GM23248 (cell line): ENCODE measurements at places on chromosomes 2 and 18.

GRCh38 chr18:34660572-34660971 is 49.5 kb upstream of the DTNA start:
- no peak for DNase-seq

- no peak for DNase-seq
Observed at GRCh38 chr2:88091943-88092342, 24.3 kb downstream of the SMYD1 start.

DNA sequence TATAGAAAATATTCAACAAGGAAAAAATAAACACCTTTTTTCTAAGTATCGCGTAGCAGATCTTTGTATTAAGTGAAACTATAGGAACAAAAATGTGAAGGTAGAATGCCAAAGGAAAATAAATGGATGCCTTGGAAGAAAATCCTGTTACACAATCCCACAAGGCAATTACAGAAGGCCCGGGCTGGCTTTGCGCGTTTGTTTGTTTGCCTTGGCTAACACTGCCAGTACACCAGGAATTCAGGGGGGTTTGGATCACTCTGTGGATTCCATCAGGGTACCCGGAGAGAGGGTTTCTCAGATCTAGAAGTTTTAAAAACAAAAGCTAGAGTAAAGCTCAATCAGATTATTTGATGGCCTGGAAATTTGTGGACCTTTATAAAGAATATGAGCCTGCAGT is 478.3 kb downstream of the FBXO15 start:
- no peak for DNase-seq

- DNase-seq: no peak
Observed at GRCh38 chr18:79465392-79465991, 69.8 kb downstream of the NFATC1 start.

DNA sequence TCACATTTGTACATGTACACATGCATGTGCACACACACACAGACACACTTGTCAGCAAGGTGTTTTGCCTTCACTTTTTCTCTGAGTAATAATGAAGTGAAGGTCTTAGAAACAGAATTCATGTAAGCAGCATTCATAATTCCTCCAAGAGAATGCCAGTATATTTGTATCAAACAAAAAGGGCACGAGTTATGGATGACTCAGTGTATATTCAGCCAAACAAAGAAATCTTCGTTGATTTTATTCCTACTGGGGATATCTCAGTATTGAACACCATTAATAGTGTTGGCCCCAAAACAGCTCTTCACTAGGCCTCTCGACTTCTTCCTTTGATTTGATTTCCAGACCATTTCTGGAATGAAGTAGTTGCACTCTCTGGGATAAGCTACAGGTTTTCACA is 125.3 kb downstream of the PIK3C3 start:
- peak; percentile 24 for DNase-seq

GRCh38 chr2:201579536-201579935 is 63.8 kb downstream of the TMEM237 start:
- no peak for DNase-seq

DNA sequence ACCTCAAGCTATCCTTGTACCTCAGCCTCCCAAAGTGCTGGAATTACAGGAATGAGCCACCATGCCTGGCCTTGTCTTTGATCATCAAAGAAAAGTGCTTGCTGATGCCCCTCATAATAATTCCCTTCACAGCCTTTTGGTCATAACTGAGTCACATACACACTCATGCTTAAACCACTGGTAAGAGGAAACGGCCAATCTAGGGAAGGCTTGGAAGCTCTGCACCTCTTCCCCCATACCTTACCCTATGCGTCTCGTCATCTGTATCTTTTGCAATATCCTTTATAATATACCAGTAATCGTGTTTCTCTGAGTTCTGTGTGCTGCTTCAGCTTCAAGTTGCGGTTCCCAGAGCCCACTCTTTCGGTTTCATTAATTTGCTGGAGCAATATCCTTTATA is 4.8 kb upstream of the RNF138 start:
- peak; percentile 89 for DNase-seq

- DNase-seq: peak; percentile 64
Observed at GRCh38 chr2:9944330-9944758, 7.1 kb upstream of the GRHL1 start.

DNA sequence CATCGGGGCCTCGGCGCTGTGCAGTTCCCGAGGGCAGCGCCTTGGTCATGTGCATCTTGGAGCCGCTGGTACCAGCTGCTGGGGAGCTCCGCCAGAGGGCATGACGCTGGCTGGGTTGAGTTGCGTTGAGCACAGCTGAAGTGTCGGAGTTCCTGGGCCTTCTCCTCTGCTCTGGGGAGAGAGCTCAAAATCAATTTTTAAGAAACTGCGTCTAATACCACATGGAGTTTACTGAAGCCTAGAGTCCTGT is 48.7 kb downstream of the GREB1 start:
- DNase-seq: no peak

DNA sequence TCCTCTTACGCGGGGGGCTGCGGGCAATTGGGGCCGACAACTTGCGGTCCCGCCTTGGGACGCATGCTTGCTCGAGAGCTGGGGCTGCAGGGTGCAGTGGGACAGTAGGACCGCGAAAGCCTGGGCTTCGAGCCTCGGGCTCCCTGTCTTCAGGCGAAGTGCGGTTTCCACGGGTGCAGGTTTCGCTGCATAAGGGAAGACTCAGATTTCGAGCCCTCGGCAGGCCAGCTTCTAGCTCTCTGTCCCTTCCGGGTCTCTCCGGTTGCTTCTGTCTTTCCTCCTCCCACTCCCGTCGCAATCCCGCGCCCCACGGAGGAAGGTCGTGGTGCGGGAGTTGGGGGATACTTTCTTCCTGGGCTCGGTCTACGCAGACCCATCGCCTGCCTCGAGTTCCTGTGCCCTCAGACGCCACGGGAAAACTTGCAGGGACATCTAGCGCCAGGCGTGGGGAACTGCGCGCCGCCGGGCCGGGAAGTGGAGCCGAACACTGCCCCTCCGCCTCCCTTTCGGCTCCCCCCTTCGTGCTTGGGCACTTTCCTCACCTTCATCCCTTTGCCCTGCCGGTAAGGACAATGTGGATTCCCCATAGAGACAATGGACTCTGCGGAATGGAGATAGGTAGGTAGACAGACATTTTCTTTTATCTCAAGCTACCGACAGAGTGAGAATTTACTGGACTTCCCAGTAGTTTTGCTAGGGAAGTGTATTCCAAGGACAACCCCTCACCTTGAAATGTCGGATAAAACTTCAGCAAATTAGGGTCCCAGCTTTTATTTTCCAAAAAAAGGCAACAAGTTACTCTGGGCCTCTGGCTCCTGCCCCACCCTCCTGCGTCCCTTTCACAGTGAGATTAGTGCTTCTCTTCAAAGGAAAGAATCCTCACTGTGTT is 4.2 kb upstream of the HOXD13 start:
- peak; percentile 85 for DNase-seq

DNA sequence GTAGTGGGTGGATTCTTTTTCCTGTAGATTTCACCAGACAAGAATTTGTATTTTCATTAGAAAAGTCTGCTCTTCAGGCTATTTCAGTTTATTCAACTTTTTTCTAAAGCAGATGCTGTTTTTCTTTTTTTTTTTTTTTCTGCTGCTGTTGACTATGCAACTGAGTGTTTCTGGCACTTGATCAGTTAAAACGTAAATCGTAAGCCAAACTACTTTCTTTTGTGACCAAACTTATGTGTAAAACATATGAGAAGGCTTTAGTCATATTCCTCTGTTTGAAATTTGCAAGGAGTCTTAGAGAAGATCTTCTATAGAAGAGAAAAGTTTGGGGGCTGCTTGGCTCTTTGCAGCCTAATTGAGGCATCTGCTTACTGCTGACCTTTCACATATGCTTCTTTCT is 170.1 kb downstream of the PARD3B start:
- DNase-seq: peak; percentile 23

- no peak for DNase-seq
Observed at GRCh38 chr2:113178891-113179290, 5.1 kb downstream of the PSD4 start.

GRCh38 chr2:181457741-181458425 is 697 bp downstream of the ITGA4 start:
- peak; percentile 82 for DNase-seq

GRCh38 chr2:134479696-134480330 is 225.9 kb downstream of the MGAT5 start:
- no peak for DNase-seq

DNA sequence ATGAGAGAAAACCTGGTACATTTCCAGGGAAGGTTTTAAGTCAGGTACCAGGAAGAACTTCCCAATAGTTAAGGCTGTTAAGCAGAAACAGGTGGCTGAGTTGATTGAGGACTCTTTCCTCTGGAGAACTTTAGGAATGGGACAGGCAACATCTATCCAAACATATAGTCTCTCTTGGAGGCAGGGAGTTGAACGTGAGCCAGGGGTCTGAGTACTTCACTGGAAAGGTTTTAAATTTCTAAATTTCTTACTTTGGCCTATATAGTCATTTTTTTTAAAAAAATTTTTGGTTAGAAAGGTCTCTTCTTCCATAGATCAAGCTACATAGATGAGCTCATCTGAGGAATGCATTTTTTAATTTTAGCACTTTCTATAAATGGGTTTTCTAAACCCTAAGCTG is 261.4 kb upstream of the TCF4 start:
- no peak for DNase-seq

- peak; percentile 17 for DNase-seq
Observed at GRCh38 chr18:48919547-48919946, 31.2 kb downstream of the SMAD7 start.

GRCh38 chr2:24855726-24856125 is 62.5 kb downstream of the CENPO start:
- DNase-seq: peak; percentile 76

DNA sequence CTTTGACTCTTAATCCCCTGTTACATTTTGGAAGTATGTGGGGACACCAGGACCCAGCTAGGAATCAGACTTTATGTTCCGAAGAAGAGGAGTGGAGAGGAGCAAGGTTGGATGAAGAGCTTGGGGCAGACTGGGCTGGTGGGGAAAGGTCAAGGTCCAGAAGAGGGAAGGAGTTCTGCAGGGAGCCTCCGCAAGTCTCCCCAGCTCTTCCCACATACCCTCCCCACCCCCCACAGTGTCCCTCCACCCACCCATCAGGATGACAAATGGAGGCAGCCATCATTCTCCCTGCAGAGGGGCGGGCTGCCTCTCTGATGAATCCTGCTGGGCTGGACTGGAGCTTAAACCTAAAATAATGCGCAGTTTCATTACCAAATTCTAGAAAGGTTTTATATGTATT is 77.2 kb downstream of the ACKR3 start:
- DNase-seq: no peak

DNA sequence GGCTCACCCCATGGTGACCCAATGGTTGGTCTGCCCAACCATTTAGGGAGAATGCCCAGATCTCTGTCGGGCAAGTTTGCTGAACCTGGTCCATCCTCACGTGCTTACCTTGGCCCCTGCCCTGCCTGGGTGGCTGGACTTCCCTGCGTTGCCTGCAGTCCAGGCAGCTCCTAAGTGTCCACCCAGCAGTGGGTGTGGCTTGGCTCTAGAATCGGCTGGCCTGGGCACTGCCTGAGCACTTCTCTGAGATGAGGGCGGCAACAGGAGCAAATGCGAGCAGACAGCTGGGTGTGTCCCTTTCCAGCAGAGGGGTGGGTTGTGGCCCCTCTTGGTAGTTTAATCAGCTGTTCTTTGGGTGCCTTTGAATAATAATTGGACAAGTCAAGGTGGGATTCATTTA is 11.3 kb downstream of the PCARE start:
- no peak for DNase-seq

- peak; percentile 44 for DNase-seq
Observed at GRCh38 chr2:56729212-56729611, 545.4 kb downstream of the CCDC85A start.

- no peak for DNase-seq
Observed at GRCh38 chr2:242058116-242058680, 188.7 kb downstream of the RTP5 start.

- peak; percentile 43 for DNase-seq
Observed at GRCh38 chr18:79856119-79857007, 58.6 kb downstream of the KCNG2 start.

DNA sequence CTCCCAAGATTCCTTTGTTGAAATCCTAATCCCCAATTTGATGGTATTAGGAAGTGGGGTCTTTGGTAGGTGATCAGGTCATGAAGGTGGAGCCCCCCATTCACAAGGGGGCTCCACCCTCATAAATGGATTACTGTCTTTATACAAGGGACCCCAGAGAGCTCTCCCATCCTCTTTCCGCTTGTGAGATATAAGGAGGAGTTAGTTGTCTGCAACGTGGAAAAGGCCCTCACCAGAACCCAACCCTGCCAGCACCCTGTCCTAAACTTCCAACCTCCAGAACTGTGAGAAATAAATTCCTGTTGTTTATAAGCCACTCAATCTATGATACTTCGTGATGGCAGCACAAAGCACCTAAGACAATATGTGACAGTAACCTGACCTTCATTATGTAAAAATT is 684.1 kb upstream of the HS6ST1 start:
- DNase-seq: no peak

DNA sequence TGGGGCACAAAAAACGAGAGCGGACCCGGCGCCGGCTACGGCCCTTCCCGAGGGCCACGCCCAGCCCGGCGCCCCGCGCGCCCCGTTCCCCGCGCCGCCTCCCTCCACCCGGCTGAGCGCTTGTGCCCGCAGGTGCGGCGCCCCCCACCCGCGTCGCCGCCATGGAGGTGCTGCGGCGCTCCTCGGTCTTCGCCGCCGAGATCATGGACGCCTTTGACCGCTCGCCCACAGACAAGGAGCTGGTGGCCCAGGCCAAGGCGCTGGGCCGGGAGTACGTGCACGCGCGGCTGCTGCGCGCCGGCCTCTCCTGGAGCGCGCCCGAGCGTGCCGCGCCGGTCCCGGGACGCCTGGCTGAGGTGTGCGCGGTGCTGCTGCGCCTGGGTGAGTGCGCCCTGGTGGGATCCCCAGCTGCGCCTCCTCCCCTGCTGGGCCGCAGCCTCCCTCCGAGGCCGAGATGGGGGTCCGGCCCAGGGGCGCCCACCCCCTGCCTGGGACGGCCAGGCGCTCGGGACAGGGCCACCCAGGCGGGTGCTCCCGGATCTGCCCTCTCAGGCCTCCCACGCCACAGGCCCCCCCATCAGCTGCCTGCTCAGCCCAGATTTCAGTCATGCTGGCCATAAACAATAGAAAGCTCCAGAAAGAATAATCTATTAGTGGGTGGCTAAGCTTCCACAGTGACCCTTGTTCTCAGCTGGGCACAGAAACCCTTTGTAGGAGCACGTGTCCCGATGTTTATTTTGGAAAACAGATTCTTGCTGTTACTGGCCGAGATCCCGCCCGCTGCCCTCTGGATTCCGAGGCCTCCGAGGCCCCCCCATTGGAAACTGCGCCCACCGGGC is 997 bp downstream of the BOK start:
- DNase-seq: peak; percentile 79

DNA sequence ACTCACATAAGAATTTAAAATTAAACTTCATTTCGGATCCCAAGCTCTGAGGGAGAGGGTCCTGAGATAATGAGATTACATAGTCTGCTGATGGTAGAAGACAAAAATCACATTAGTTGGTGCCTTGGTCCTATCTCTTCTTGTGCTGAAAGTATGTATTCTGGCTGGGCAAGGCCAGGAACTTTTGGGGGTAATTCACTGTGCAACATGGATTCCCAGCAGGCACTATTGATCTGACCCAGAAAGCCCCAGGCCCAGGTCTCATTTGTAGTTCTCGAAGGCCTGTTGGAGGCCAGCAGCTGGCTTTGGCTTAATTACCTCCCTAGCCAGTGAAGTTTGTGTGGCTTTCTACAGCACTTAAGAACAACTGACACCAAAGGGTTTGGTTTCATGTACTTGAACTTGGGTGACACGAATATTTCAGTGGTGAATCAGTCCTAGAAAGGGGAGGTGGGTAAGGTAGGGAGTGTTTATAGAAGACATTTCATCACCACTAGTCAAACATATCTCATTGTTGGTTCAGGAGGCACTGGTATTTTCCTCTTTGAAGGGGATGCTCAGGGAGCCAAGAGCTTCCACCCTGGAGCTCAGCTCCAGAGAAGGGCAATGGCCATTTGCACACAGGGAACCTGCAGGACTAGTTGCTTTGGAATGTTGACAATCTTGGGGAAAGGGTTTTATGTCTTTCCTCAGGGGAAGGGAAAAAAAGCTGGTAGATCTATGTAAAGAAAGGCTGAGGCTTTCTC is 217.8 kb downstream of the OSR1 start:
- peak; percentile 52 for DNase-seq
